Activated effector memory CD4-positive, alpha-beta T cell treated with Interleukin-2 at 50 U/mL for 16 hours (primary cell): ENCODE measurements at places on chromosomes 2 and 18.

GRCh38 chr2:88489181-88489580 lies 36.7 kb upstream of the FOXI3 start:
- no peak for DNase-seq

DNA sequence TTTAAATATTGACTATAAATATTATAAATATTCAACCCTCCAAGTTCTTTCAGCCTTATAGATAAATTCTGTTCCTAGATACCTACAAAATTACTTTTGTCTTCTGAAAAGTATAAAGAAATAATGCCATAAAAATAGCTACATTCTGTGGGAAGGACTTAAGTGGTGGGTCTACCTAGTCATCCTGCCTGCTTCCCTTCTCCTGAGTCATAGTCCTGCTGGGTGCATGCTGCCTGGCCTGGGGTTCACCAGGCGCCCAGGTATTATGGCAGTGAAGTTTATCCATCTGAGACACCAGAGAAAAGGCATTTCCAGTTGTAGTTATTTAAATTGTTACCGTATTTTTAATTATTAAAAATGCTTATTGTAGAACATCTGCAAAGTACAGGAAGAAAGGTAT lies 167.5 kb downstream of the SLC39A10 start:
- DNase-seq: no peak

- DNase-seq: no peak
Observed at GRCh38 chr18:30957066-30957465, 85.5 kb downstream of the DSC3 start.

DNA sequence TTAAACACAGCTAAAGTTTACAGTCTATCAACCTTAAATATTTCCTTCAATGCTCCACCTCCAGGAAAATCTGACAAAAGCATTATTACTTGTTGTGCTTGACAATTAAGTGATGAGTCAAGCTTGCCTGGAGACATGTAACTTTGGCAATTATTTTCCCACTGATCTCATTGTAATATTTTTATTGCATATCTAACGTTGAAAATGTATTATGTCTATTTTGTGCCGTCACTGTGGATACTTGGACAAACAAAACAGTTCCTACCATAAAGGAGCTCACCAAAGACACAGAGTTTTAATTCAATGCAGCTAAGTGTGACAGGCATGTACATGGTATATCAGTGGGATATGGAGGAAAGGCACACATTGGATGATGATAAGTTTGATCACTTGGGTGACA lies 24.7 kb downstream of the RNF103 start:
- no peak for DNase-seq
